ENCODE measurements at places on chromosomes 12 and 14. TPM values are rescaled to one million over a fixed set of nuclear protein-coding genes. Genes with fewer than 3 reads are reported as not detected.

The KCNJ8 gene
- total RNA-seq, result 2.1 TPM

The KRT72 gene
- total RNA-seq, result not detected

The GRIP1 gene
- total RNA-seq, result 0.90 TPM

The SPIC gene
- total RNA-seq, result not detected

The ISCA2 gene
- total RNA-seq, result 3.1 TPM

The MANSC4 gene
- total RNA-seq, result not detected

The KLRD1 gene
- total RNA-seq, result 0.16 TPM

The TEX52 gene
- not detected for total RNA-seq

The CCDC38 gene
- total RNA-seq, result not detected

The CLEC4D gene
- total RNA-seq, result not detected

The PRIMA1 gene
- 0.08 TPM for total RNA-seq

The SLC7A8 gene
- total RNA-seq, result 11.7 TPM
